CD4-positive, alpha-beta T cell treated with Interleukin-4 for 4 hours (primary cell): ENCODE measurements at places on chromosomes 7 and 10.

GRCh38 chr7:94170836-94171235 lies 166.7 kb upstream of the BET1 start:
- DNase-seq: no peak

DNA sequence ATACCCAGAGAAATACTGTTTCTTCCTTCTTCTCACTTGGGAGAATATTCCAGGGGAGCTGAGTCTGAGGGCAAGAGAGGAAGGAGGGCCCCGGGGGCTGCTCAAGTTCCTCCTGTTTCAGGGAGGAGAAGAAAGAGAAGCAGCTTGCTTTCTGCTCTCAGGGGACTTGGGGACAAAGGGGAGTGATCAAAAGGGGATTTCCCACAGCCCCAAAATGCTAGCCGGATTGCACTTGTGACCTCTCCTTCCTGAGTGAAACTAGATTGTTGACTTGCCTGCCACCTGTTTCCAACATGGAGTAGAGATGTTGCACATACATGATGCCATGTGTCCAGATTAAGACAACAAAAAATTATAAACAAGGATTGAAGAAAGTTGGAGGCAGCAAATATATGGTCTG lies 28.7 kb upstream of the PDCD4 start:
- peak; percentile 68 for DNase-seq

DNA sequence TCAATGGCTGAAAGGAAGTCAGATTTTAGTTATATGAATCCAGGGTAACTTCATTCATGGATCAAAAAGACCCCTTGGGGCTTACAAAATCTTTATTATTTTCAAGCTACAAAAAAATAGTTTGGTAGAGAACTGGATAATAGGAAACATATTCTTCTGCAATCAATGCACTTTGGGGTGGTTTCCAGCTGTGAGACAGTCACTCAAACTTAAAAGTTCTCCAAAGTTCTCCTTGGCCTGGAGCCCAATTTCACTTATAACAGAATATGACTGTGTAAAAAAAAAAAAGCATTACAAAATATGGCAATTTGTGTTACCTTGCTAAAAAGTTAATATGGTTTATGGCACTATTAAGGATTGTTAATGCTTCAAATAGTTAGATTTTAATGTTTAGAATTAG lies 255.5 kb downstream of the AGMO start:
- DNase-seq: no peak

- peak; percentile 7 for DNase-seq
Measured at GRCh38 chr10:128087146-128087883, 38.9 kb downstream of the MKI67 start.

- DNase-seq: no peak
Measured at GRCh38 chr10:91664426-91664825, 31.6 kb upstream of the PPP1R3C start.

DNA sequence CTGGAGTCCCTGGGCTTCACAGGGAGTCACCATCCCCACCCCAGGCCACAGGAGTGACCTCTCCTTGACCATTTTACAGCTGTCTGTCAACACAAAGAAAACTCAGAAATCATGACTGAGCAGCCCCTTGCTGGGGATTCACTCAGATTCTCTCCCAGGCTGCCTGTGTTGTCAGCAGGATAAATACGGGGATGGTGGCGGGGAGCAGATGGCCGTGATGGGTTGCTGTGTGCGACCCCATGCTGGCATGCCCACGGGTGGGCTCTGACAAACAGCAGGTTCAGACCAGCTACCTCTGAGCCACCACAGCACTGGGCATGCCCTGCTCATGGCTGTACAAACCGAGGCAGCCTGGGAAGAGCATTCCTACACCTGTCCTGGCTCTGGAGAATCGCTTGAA lies 136.1 kb downstream of the SLIT1 start:
- no peak for DNase-seq

DNA sequence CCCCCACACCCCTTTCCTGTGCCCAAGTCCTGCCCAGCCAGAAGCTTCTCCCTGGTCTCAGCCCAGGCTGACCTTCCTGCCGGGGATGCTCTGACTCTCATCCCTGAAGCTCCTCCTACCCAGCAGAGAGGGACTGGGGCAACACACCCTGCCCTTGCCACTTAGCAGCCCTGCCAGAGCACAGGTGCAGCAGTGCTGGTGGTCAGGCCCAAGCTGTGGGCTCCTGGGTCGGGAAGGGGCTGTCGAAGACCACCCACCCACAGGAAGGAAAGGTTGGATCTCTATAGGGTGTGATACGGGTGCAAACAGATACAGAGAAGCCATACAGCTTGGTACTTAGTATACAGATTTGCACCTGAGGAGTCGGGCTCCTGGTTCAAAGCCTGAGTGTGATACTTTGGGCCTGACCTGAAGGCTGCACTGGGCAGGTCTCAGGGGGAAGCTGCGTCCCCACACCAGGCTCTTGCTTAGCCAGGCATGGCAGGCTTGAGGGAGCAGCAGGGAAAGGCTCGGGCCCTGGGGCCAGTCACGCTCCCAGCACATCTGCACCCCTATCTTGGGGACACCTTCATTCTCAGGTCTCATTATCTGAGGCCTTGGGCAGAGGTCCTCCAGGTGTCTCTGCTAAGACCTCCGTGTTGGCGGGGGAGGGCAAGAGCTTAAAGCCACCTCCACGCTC lies 47.3 kb downstream of the TCERG1L start:
- no peak for DNase-seq

DNA sequence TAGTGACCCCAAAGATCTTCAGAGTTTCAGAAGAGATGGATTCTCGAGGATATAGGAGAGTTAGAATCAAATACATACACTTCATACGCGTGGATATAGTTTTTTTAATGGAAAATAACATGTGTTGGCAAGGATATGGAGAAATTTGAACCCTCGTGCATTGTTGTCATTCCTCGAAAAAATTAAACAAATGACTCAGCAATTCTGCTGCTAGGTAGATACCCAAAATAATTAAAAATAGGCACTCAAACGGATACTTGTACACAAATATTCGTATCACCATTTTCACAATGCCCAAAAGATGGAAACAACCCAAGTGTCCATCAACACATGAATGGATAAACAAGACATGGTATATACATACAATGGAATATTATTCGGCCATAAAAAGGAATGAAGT lies 5.6 kb upstream of the NT5C2 start:
- no peak for DNase-seq

GRCh38 chr7:18040196-18040595 lies 12.6 kb upstream of the PRPS1L1 start:
- DNase-seq: no peak

DNA sequence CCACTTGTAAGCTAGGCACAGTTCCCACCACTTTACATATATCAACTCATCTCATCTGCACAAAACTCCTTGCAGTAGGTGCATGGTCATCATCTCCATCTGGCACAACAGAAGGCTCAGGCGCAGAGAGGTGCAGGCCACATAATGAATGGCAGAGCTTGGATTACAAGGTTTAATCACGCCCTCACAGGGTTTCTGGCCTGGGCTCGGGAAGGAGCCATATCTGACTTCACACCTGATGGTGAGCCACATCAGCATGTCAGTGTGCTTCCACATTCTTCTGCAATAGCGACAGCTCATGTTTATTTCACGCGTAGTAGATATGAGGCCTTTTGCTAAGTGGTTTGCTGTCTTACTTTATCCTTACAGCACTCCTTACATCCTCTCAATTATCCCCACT lies 650.2 kb downstream of the INHBA start:
- no peak for DNase-seq

DNA sequence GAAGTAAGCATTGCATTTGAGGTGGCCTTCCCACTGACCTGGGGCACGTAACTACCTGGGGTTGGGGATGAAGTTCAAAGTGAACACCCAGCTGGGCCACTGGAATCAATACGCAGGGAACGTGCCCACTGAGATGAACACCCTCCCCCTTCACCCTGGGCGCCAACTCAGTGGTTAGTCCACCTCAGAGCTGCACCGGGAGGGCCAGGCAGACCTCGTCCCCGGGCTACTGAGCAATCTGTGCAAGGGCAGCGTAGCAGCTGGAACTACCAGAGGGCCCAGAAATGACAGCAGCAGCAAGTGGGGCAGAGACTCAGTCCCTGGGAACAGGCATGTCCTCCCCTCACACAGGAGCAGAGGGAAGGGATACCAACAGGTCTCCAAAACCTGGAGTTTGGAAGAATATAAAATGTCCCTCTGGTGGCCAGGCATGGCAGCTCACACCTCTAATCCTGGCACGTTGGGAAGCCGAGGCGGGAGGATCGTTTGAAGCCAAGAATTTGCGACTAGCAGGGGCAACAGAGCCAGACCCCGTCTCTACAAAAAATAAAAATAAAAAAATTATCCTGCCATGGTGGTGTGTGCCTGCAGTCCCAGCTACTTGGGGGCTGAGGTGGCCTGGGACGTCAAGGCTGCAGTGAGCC lies 143.9 kb downstream of the SH3PXD2A start:
- no peak for DNase-seq

DNA sequence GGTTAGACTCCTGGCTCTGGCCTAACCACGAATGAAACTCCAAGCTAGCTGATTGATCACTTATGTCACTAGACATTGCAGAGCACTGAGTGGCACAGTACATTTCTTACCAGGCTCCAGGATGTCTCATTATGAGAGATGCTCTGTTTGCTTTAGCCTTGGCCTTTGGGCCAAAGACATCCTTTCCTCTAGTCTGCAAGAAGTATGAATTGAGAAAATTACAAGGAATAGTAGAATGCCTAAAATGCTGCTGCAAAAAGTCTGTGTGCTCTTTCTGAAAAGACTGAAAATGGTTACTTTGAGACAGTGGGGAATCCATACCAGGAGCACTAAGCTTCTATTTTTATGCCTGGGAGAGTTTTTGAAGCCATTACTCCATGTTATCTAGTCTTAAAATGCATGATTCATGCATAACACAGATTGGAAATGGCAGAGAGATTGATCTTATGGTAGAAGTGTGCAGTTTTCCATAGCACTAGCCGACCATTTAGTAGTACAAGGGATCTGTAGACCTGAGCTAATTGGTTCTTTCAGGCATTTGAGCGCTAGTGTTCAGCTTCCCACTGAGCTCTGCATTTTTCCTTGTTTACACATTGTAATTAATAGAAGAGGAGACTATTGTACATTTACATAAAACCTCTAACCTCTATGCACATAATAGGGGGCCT lies 303.8 kb downstream of the PRKG1 start:
- DNase-seq: no peak

DNA sequence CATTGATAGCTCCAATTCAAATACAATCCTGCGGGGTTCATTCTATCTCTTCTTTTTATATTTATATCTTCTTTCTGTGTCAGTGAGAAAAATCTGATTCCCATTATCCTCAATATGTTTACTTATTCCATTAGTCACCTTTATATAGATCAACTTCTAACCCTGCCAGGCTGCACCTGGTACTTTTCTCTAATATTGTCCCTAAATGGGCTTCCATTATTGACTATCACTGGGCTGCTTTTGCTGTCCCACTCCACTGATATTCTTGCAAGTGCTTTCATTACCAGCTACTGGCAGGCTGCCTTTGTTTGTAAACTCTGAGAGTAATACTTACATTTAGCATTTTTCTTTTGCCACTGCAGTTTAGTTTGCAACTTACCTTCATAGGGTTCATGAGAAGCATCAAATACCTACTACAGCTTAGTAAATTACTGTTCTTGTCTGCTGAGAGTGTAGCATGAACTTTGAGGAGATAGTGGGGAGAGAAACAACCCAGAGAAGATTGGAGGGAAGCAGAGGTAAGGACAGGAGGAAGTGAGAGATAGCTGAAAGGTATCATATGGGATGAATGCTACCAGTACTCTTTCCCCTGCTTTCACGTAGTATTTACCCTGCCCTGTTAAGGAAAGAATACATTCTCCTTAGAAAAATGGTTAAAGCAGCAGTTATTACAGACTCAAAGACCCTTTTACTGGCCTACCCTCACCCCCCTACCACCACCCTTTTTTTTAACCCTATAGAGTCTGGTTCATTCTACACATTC lies 119.1 kb downstream of the PHTF2 start:
- DNase-seq: no peak

GRCh38 chr7:12102527-12102926 lies 108.6 kb upstream of the TMEM106B start:
- DNase-seq: no peak

DNA sequence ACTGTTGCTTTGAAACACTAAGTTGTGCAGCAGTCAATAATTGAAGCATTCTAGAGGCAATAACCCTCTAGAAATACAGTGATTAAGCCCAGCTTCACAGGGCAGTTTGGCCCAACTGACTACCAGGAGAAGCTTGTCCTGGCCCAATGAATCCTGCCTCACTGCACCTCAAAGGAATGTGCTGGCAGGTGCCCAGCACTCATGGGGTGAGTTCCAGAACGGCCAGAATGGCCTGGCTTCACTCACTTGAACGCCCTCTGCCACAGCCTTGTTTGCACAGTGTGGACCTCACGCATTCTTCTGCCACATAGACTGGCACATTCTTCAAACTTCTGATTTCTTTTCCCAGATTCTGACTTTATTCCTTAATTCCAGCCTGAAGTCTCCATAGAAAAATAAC lies 6.6 kb upstream of the ITIH2 start:
- DNase-seq: no peak

GRCh38 chr10:114337510-114338462 lies 66.5 kb downstream of the AFAP1L2 start:
- DNase-seq: no peak

DNA sequence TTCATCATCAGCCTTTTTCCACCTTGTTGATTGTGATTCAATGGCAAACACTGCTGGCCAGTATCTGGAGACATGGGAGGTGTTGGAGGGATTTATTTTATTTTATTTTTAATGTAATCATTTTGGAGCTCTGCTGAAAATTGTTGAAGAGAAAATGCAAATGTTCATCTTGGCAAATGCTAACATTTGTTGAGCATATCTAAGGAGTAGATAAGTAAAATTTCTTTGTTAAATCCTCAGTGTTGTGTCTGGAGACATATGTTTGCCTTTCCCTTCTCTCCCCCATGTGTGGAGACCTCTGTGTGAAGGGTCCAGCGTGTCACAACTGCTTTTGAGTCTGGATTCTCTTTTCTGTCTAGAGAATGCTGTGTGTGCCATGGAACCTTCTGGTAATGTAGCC lies 300.3 kb downstream of the FZD1 start:
- DNase-seq: no peak

- no peak for DNase-seq
Measured at GRCh38 chr7:139557857-139558581, 34.5 kb downstream of the CLEC2L start.

DNA sequence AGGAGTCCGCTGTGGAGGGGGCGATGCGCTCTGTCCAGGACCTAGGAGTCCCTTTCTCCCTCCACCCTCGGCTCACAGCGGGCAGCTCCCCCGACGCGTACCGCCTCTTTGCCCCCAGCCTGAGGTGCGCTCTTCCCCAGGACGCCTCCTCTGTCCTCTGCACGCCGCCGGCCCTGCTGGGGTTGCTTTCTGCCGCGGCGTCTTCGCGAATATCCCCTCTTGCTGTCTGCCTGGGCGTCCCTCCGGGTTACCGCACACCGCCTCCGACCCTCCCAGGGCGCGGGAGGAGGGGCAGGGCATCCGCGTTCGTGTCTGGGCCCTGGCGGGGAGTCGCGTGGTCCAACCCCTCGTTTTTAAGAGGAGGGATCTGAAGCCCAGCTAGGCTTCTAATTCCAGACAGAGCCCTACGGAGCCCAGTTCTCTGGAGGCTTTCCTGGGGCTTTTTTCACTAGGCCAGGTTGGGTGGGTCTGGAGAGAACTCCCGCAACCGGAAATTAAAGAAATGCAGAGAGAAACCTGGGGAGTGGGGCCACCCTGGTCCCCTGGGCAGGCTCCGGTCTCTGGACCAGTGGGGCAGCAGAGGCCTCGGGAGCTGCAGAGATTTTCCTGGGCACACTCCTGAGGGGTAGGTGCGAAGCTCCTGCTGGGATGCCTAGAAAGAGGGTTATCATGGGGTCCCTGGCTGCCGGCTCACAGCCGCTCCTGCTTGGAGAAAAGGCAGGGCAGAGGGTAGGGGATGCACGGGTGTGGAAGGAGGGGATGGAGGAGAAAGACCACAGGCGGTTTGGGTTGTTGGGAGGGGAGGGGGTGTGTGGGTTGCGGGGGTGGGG lies 166.9 kb downstream of the UBE2H start:
- no peak for DNase-seq

- DNase-seq: no peak
Measured at GRCh38 chr10:76049581-76050290, 618.3 kb downstream of the LRMDA start.
